Stimulated activated CD4-positive, alpha-beta T cell treated with anti-CD3 and anti-CD28 coated beads, Interleukin-15, amount 100 ng/mL, for 1 hour (primary cell): ENCODE measurements at places on chromosomes 7 and 10.

GRCh38 chr10:133401500-133401899, 7.5 kb downstream of the MTG1 start:
- DNase-seq, result no peak

- DNase-seq, result no peak
Measured at GRCh38 chr10:14843327-14843988, 5.4 kb downstream of the HSPA14 start.

GRCh38 chr10:26412932-26413331, 25.2 kb upstream of the APBB1IP start:
- no peak for DNase-seq

DNA sequence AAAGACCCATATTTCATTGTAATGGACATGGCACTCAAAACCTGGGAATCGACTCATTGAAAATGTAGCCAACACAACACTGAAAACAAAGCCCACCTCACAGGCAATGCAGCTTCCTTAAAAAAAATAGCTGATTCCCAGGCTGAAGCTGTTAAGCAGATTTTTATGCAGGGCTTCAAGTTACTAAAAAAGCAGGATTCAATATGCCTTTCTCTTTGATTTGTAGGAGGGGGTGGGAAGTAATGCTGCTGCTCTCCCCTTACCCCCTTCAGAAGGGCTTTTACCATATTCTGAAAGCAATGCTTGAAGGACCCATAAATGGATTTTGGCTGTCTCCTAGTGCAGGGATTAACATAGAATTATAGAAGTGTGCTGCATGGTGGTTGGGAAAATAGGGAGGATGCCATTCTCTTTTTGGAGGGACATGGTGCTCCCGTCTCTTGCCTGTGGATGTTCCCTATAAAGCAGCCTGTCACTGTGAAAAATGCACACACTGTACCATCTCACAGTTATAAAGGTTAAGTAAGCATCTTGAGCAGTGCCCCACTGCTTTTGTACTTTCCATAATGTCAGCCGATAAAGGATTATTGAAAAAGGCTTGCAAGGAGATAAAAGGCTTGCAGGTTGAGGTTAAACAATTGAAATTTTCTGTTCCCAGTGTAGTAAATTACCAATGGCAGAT, 262.8 kb downstream of the AUTS2 start:
- DNase-seq, result no peak

DNA sequence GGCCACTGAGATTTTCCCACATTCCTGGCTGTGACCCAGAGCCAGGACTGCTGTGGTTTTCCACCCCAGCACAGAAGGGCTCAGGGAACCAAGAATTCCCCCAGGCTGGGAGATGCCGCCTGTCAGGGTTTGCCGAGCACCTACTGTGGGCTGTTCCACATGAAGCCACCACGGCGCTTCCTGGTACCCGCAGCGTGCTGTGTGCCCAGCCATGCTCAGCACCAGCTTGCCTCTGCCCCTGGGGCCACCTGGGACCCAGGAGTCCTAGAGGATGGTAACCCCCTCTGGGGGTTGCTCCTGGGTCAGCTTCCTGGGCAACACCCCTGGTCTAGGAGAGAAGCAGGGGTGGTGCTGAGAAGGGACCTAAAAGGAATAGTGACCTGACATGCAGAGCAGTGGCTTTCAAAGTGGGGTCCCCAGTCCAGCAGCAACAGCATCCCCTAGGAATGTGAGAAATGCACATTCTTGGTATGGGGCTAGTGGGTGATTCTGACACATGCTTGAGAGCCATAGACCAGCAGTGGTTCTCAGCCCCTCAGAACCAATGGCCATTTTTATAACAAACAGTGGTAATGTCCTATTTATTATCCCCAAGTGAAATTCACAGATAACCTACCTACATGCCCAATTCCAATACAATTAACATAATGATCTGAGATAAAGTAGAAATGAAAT, 53.4 kb downstream of the TSPAN15 start:
- no peak for DNase-seq

DNA sequence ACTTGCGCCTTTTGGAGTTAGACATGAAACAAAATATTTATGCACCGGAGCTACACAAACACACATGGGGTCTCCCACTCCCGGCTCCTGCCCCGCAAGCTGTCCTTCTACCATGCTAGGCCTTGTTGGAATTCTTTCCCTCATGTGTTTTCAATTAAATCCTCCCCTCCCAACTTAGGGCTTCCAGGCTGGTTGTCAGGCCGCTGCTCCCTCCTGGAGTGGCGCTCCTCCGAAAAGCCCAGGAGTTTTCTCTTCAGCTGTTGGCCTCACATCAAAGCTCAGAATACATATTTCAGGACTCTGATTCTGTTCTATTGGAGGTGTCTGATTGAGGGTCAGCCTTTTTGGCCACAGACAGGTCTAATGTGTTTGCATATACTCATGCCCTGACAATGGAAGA, 113.3 kb downstream of the FANK1 start:
- DNase-seq, result no peak

GRCh38 chr10:49478819-49479218, 60.1 kb downstream of the ERCC6 start:
- no peak for DNase-seq

- DNase-seq, result no peak
Measured at GRCh38 chr7:115851291-115851690, 179.3 kb downstream of the TFEC start.

DNA sequence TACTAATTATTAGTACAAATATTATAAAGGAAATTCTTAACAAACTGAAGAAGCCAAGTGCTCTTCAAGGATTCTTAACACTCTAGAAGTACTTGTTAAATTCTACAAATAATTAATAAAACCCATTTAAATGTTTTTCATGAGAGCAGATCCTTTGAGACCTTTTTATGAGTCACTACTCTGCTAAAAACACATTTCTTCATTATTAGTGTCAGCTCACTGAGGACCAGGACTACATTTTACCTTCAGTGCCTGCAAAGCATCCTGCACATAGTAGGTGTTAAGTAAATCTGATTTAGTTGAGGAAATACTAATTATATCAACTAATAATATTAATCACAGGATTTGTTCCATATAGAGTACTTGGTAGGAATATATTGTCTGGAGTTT, 273.6 kb downstream of the PHTF2 start:
- DNase-seq, result no peak

DNA sequence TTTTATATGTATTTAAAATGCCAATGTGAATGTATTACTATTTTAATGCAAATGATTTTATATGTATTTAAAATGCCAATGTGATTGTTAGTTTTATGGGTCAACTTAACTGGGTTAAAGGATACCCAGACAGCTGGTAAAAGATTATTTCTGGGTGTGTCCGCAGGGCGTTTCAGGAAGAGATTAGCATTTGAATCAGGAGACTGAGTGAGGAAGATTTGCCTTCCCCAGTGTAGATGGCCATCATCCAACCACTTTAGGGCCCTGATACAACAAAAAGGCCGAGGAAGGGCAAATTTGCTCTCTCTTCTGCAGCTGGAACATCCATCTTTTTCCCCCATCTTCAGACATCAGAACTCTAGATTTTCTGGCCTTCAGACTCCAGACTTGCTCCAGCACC, 116.2 kb downstream of the BAMBI start:
- no peak for DNase-seq

GRCh38 chr10:97069576-97070362, 116.0 kb downstream of the SLIT1 start:
- DNase-seq, result no peak

DNA sequence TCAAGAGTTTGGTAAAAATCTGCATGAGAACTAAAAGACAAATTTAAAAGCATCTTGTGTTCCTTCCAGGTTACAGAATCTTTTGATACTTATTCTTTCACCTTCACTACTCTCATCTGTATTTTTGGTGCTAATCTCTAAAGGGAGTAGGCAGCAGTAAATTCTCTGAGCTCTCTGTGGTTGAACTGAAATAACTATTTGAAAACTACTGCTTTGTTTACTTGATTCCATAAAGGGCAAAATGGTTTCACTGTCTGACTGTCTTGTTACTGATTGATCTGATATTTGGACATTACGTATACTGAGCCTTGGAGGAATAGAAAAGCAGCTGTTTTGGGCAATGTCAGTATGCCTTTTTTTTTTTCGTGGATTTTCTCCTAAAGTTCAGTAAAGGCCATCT, 103.3 kb downstream of the CHRM2 start:
- DNase-seq, result no peak

DNA sequence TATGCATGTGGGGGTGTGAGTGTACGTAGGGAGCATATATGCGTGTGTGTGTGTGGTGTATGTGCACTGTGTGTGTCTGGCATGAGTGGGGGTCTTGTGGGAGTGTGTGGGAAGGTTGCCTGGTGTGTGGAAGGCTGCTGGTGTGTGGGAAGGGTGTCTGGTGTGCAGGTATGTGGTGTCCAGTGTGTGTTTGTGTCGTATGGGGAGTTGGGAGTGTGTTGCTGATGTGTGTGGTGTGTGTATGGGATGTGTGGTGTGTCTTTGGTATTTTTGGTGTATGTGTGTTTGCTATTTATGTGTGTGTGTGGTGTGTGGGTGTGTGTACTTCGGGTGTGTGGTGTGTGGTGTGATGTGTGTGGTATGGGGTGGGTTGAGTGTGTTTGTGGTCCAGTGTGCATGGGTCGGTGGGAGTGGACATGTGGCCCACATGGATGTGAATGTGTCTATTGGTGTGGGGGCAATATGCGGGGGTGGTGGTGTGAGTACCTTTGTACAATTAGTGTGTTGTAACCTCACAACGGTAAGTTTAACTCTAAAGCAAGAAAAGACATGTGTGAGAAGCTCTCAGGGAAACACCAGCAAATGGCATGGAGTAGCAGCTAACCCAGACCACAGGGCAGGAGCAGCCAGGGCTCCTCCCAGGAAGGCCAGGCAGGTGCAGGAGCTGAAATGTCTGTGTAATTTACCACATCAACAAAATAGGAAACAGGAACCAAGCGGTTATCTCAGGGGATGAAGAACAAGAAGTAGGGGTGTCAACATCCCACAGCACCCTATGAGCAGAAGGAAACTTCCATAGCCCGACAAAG, 11.9 kb downstream of the ANTXRL start:
- no peak for DNase-seq

DNA sequence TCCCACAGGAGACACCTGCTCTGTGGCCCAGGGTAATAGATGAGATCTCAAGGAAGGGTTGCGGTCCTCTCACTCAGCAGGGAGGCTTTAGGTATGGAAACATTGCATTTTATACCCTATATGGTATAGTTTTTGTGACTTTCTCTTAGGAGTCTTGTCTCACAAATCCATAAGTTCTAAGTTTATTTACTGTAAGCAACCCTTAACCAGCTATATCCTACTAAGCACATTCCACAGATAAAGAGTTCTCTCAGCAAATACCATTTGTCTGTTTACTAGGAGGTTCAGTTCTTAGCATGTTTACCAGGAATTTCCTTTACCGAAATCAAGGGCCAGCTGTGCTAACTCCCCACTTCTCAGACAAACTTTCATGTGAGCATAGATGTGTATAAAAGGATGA, 66.9 kb downstream of the ANLN start:
- no peak for DNase-seq

- no peak for DNase-seq
Measured at GRCh38 chr7:156145184-156145583, 332.9 kb upstream of the SHH start.

DNA sequence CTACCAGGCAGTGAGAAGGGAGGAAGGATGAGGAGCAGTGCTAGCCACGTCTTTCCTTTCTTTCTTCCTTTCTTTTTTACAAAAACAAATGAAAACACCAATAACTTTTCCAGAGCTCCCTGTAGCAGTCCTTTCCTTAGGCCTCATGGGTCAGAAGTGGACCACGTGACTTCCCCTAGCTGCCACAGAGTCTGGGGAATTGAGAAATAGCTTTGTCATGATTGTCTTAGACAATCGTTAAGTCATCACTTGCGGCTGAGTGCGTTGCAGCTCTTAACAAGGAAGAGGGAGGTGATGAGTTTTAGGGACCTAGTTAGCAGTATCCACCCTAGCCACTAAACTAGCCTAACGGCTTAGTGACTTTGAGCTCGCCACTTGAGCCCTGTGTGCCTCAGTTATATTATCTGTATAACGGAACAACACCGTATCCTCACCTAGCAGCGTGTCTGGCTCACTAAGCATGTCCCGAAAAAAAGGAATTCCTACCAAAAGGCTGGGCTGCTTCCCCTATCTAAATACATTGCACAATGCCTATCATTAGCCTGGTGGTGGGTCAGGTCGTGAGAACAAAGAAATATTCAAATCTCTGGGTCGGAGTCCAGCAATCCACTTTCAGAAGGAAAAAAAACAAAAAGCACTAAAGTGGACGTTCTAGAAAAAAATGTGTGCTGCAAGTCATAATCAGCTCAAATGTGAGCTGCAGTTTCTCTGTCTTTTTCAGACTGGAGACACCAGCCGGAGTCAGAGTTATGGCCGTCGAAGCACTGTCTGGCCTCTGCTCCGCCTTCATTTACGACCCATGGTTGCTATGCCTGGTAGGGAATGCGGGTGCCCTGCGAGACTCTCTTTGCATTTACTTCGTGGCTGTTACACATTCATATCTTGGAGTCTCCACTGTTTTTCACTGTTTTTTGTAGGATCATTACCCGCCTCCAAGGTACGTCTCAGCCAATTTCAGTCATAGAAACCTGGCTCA, 338.5 kb upstream of the FOXK1 start:
- DNase-seq, result no peak

DNA sequence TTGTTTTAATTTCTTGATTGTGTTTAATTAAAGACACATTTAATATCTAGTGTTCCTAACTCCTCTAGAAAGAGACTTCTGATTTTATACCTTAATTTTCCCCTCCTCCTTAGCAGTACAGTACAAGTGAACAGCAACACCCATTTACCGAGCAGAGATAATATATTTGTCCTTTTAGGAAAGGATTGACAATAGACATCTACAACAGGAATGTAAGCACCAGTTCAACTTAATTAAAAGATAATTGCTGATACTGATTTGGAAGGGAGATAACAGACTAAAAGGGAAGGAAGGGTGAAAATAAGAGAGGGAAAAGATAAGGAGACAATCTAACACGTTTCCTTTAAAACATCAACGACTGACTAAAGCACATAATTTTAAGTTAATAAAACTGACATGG, 119.3 kb downstream of the SRPK2 start:
- no peak for DNase-seq

- DNase-seq, result no peak
Measured at GRCh38 chr10:98611436-98611835, 164.7 kb upstream of the HPS1 start.

GRCh38 chr7:116583653-116584052, 58.8 kb downstream of the CAV1 start:
- DNase-seq, result no peak

DNA sequence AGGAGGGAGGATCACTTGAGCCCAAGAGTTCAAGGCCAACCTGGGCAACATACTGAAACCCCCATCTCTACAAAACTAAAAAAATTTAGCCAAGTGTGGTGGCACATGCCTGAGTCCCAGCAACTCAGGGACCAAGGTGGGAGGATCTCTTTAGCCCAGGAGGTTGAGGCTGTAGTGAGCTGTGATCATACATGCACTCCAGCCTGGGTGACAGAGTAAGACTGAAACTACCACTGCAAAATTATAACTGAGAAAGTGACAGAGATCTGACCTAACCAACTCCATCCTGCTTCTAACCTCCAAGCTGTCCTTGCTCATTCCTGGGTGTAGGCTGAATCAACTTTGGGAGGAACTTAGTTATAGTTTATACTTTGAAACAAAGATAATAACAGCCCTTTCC, 59.4 kb downstream of the HTR7 start:
- DNase-seq, result no peak
